Astrocyte of the hippocampus (primary cell): ENCODE measurements at places on chromosomes 12 and 14.

- DNase-seq: no peak
These were observed 47.7 kb downstream of the PSMA6 start for GRCh38 chr14:35339761-35340406.

DNA sequence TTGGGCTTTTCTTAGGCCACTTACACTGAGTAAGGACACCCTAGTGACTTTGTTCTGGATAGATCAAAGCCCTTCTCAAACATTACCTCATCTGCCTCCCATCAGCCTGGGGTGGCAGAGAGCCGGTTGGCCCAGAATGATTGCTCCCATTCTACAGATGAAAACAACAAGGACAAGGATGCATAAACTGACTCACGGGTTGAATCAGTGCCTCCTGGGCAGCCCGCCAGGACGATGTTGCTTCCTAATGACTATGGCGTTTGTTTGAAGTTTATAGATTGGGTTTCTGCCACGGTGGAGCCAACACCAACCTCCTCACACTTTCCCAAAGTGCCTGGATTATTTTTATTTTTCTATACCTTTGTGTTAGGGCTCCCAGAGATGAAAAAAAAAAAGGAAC, 3.6 kb upstream of the VRK1 start:
- DNase-seq: no peak

GRCh38 chr12:122148657-122149056, 25.4 kb downstream of the IL31 start:
- DNase-seq: no peak

DNA sequence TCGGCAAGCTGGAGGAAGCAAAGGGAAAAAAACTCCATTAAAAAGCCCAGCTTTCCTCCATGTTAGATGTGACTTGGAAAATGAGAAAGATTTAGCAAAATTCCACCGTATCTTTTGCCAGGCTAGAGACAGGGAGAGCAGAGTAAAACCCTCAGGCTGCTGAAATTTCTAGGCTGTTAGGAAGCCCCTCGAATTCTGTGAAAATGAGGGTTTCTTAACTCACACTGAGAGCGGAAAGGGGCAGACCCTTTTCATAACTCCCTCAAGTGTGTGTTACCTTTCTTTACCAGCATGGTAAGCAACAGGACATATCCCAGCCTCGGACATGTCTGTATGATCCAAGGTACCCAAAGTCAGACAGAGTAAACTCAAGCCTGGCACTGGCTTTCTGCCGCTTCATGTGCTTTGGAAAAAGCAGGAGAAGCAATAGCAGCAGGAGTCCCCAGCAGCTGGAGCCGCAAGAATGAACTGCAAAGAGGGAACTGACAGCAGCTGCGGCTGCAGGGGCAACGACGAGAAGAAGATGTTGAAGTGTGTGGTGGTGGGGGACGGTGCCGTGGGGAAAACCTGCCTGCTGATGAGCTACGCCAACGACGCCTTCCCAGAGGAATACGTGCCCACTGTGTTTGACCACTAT, at the start of gene RHOJ:
RHOJ (plus strand) TSS at position 37 of the 637 bp plus-strand sequence; CDS start at position 464, 427 bp downstream.
- peak; percentile 65 for DNase-seq

DNA sequence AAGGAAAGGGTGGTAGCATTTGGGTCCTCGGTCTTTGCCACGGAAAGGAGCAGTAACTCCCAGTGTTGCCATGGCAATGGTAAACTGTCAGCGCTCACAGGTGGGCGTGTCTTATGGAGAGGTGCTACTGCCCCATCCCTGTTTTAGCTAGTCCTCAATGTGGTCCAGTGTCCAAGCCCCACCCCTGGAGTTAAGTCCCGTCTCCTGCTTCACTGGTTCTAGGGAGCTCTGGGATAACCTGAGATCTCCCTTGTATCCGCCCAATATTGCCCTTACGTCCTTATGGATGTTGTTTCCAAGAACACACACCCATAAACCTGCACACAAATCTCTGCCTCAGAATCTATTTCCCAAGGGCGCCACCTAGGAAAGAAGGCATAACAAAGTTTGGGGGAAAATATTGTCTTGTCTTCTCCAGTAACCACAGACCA, 64.2 kb downstream of the SPRING1 start:
- DNase-seq: no peak

GRCh38 chr14:23056145-23056955, 970 bp downstream of the CDH24 start:
- peak; percentile 80 for DNase-seq

- DNase-seq: peak; percentile 1
These were observed 105.1 kb downstream of the PRIMA1 start for GRCh38 chr14:93683226-93683625.

GRCh38 chr14:30799933-30800332, 74.4 kb upstream of the COCH start:
- DNase-seq: no peak

DNA sequence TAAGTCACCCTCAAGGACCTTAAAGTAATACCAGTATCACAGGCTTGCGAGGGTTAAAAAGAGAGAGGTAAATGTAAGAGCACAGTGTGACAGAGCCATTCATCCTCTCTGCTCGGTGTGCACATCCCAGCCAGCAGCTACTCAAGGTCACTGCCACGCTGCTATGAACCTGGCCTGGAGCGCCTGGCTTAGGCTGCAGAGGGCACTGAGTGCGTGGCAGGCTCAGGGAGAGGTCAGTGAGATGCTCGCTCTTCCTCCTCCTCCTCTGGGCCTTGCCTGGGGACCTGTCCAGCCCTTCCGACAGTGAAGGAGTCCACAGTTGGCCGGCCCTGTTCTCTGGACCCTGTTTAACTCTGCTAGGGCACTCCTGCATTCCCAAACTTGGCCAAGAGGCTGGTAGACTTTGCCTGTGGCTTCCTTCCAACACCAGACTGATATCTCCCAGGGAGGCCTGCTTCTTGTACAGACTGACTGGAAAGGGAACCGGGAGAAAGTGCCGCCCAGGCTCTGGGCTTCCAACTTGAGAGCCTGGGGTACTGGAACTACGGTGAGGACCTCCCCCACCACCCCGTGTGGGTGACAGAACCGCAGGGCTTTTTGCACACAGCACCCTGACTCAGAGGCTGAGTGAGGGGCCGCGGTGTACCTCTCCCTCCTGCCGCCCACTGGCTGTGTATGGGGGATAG, 62.6 kb upstream of the CORO1C start:
- DNase-seq: peak; percentile 45

- peak; percentile 32 for DNase-seq
These were observed 33.2 kb upstream of the GALNT16 start for GRCh38 chr14:69226736-69227135.

DNA sequence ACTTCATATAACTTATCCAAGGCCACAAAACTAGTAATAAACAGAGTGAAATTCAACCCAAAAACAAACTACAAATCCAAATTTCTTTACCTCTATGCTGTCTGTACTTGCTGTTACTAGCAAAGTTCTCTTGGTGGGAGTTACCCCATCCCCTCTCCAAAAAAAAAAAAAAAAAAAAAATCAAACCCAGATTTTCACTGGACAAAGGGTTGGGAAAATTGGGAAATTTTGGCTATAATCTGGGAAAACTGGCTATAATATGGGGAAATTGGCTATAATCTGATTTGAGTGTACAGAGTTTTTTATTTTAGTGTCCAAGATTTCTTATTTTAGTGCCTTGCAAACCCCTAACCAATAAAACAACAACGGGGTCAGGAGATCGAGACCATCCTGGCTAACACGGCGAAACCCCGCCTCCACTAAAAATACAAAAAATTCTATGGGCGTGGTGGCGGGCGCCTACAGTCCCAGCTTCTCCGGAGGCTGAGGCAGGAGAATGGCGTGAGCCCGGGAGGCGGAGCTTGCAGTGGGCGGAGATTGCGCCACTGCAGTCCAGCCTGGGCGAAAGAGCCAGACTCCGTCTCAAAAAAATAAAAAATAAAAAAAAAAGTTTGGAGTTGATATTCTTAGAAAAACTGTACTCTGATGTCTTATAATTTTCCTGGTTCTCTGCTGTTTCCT, 148.4 kb downstream of the CHST11 start:
- no peak for DNase-seq

DNA sequence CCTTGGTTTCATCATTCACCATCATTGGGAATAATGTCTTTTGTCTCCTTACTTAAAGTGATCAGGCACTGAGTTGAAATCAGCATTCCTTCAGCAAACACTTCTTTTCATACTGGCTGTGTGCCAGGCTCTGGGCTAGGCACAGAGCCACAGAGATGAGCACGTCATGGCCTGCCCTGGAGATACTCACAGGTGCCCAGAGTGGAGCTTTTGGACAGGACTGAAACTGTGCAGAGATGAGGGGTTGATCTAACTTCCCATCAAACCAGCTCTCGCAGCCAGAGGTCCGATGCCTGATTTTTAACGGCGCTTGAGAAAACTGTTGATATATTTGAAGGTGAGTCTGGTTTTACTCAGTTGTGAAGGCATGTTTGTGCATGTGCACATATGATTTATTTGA, 43.1 kb downstream of the CACNA1C start:
- no peak for DNase-seq

DNA sequence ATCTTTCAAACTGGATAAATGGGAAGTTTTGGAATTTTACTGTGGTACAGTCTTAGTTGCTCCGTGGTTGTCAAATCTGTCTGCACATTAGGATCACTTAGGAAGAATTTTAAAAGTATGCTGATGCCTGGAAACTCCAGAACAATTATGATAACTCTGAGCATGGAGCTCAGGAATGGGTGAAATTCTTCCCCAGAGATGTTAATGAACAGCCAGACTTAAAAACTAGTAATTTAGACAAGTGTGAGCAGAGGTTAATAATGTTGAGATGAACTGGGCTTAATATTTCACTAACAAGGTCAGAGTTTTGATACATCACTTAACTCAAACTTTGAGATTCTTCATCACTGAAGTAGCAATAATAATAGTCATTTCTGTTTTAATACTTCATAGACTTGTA, 94.5 kb downstream of the NTS start:
- no peak for DNase-seq

DNA sequence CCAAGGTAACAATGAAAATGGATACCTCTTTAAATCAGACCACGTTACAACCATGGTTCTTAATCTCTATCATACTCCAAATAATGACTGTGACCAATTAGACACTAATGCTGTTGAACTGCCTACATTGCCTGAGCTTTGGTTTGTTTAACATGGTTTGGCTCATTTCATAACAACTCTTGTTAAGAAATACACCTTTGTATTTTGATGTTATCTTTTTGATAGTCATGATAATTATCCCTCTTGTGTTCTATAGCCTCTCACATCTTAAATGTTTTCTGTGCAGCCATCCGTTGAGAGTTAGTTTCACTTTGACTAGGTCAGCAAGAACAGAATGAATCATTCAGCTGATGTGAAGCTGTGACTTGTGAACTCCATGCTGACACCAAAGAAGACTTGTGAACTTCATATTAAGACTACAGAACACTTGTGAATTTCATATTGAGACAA, 75.5 kb upstream of the RERGL start:
- peak; percentile 69 for DNase-seq
